ENCODE measurements at places on chromosomes 12 and 14.

DNA sequence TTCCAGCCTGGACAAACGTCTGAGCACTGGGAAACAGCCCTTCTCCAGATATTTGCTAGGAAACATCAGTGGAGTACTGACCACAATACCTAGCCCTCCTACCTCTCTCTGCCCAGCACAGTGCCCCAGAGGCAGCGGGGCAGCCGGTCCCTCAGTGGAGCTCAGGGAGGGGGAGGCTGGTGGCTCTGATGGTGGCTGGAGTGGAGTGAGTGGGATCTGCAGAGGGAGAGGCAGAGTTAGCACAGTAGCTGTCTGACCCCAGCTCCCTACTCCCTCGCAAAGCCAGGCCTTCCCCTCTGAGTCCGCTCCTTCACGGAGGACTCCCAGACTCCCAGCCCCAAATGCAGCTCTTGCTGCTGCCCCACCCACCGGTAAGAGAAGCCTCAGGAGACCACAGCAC, 30.0 kb downstream of the NCKAP5L start:
- DNase-seq, result no peak

- no peak for DNase-seq
These were observed 346.2 kb upstream of the STXBP6 start for GRCh38 chr14:25396128-25396527.

DNA sequence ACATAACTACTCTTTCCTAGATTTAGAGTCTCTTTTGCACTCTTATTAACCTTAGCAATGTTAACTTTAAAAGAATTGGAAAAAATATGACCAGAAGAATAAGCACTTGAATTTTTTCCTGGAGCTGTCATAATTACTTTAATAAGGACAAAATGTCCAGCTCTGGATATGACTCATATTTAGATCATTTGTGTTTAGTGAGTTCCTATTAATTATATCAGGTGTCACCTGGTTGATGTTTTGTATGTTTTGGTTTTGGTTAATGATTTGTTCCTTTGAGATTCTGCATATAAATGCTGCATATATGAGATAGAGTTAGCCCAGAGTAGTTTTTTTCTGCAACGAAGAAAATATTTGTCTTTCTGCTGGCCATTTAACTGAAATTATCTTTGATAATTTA, 5.1 kb downstream of the CLECL1 start:
- DNase-seq, result no peak

- DNase-seq, result no peak
These were observed 26.8 kb downstream of the RIC8B start for GRCh38 chr12:106801167-106801708.

- DNase-seq, result no peak
These were observed 129.0 kb upstream of the HMGA2 start for GRCh38 chr12:65695113-65695865.

GRCh38 chr14:36675581-36675980, 13.9 kb downstream of the PAX9 start:
- DNase-seq, result peak; percentile 71

DNA sequence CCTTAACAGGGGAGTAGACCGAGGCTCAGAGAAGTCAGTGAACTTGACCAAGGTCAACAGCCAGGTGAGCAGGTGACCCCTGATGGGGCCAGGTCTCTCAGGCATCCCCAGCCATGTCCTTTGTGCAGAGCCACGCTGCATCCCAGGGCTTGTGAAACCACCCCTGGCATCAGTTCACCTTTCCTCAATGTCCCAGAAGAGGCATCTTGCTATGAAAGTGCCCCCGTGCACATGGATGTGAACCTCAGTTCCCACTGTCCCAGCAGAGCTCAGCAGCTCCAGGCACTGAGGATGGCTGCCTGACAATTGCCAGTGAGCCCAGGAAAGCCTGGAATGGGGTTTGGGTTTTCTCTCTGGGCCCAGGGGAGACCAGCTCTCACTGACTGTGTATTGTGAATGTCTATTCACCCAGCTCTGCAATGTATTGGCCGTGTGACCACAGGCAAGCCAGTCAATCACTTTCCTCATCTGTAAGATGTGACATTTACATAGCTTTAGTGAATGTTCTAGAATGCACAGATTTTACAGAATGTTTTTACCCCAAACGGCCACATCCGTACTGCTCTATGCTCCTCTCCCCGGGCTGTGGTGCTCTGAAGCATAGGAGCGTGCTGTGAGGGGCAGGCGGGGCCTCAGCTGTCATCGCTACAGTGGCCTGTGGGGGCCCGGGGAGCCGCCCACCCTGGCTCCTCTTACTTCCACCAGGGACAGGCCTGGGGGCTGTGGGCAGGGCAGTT, 4.9 kb downstream of the CACNA2D4 start:
- DNase-seq, result no peak

DNA sequence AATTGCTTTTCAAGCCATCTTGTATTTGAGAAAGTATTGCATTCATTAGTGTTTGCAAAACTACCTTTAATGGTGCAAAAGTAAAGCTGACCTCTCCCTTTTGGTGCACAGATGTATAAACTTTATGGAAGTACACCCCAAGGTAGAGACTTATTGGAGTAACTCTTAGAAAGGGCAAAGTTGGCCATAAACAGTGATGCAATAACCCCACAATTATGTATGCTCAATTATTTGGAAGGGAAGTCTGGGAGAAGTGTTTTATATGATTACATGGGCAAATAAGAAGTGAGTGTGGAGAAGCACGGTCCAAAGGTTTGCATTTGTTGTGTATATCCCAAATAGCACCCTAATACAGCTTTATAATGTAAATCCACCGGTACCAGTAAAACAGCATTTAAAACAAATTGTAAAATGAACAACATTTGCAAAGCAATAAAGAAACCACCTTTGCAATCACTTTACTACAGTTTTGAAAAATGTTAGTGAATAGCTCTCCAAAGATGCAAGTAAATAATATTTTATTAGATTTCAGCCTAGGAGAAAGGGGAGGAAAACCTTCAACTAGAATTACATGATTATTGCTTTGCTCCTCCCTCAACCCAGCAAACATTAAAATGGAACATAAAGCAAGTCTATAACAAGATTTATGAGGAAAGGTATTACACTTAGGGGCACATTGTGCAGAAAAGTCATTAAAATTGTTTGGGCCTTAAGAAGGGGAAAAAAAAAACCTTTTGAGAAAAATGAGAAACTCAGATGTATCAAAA, 70.5 kb downstream of the HMGA2 start:
- no peak for DNase-seq

DNA sequence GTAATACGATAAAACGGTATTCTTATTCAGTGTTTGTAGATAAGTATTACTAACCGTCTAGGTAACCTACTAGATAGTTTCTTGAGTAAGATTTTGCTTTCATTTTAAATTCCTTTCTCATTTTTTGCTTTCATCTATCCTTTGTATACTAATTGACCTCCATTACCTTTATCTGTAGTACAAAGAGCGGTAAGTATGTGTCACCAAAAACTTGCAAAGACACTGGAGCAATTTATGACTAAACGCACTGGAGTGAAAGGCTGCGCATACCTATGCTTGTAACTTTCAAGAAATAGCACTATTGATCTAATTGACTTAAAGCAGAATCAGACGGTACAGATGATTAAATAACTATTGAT, 1.7 kb downstream of the ARHGAP5 start:
- no peak for DNase-seq

GRCh38 chr12:43602738-43603137, 50.7 kb upstream of the ADAMTS20 start:
- DNase-seq, result no peak

DNA sequence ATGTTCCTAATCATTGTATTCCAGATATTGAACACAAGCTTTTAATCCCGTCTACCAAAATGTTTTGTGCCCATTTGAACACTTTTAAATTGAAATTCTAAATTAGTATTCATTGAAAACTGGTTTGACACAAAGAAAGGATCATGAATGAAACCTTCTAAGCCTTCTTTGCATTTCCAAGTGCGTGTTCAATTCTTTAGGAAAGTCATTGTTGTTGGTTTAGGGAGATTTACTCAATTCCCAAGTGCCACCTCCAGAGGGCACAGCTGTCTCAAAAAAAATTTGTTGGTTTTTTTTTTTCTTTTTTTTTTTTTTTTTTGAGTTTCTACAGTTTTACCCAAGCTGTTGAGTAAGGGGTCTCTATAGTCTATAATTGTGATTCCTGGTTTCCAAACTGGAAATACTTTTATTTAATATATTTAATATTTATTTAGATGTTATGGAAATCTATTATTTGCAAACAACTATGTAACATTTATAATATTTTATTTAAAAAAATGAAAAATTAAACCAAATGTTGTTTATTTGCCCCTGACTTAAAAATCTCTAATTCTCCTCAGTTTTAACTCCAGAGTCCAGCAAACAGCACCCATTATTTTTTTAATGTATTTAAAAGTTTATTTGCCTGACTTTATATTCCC, 79.9 kb downstream of the NEDD1 start:
- peak; percentile 33 for DNase-seq

DNA sequence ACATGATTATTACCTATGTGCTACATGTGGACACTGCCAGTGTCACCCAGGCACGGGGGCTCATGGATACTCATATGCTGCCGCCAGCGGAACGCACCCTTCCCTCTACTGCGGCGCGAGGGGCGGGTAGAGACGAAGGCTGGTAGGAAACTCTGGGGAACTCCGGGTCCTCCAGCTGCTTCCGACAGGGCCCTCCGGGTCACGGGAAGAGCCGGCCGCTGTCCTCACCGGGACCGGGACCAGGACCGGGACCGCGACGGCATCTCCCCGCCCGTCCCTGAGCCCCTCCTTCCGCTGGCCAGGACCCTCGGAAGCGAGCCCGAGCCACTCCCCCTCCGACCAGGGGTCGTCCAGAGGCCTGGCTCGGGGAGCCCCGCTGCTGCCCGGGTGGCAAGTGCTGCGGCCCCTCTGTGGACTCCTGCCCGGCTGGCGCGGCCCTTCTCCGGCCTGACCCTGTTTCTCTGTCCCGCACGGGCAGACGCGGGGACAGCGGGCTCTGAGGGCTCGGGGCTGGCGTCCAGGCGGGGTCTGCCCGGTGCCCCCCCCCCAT, 209.6 kb downstream of the ADGRD1 start:
- DNase-seq, result no peak

DNA sequence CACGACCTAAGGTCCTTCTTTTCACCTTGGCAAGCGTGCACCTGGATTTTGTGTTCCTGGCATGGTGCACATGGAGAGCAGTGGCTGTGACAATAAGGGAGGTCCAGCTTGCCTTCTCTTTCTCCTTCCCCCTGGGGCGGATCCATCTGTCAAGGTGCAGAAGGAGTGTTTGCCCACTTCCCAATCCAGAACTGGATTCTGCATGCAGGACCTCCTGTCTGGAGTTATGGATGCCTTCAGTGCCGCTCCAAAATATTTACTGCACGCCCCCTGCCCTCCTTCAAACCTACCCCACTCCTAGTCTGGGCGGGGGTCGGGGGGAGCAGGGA, 192.7 kb downstream of the DPF3 start:
- DNase-seq, result no peak

GRCh38 chr12:123634142-123634561, 523 bp downstream of the GTF2H3 start:
- DNase-seq, result no peak

GRCh38 chr14:101889898-101890297, 74.5 kb upstream of the DYNC1H1 start:
- DNase-seq, result no peak

DNA sequence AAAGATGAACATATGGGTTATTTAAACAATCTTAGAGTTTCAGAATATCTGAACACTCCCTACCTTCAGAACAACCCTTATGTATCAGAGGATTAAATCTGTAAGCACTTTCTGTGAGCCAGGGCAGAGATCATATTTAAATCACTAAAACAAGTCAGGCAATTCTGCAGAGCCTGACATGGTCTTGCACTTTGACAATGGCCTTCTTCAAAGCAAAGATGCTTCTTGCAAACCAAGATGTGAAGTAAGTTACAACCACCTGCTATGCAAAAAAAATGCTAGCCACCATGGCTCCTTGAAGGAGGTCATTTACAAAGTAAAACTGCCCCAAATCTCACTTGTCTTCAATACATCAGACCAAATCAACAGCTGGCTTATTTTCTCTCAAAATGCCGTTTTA, 3.2 kb downstream of the PPP1CC start:
- no peak for DNase-seq

DNA sequence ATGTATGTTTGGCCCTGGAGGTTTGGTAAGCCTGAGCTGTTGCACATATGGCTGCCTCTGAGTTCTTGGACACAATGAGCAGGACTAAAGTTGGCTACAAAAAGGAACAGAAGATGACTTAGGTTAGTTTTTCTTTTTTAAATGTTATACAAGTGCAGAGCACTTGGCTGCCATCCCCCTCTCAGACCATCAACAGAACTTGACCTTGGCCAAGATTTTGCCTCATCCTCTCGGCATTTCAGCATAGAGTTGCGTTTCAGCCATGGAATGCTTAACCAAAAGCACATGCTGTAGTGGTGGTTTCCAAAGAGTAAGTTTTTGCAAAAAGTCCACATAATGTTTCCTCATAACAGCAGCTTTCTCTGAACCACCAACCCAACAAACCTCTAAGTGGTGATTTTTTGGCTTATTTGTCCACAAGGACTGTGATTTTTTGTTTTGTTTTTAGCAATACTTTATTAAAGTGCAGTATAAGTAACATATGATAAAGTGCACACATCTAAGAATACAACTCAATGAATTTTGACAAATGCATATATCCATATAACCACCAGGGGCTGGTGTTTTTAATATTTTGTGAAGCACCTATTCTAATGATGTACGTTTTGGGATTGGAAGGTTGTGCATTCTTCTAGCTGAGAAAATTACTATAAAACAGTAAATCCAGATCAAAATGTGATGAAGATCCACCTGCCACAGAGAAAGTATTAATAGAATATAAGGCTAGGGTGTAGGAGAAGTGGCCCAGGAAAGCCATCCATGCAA, 12.1 kb upstream of the GALNT16 start:
- no peak for DNase-seq

DNA sequence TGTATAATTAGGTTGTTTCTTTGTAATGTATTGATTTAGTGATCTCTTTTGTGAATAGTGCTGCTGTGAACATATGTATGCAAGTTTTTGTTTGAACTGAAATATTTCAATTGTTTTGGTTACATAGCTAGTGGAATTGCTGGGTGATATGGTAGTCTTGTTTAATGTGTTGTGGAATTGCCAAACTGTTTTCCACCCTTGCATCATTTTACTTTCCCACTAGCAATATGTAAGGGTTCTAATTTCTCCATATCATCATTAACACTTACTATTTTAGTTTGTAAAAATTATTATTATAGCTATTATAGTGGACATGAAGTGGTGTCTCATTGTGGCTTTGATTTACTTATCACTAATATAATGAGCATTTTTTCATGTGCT, 5.9 kb downstream of the G2E3 start:
- no peak for DNase-seq

- DNase-seq, result no peak
These were observed 70.8 kb downstream of the SCN8A start for GRCh38 chr12:51661836-51662235.

- no peak for DNase-seq
These were observed 73.6 kb upstream of the ELK3 start for GRCh38 chr12:96120359-96121100.

All from NCI-H187 (cell line).